Esophagus muscularis mucosa (tissue), 4 donors: ENCODE measurements at places on chromosomes 12 and 14. TPM values are rescaled to one million over a fixed set of nuclear protein-coding genes. Genes with fewer than 3 reads are reported as not detected.

Gene ALG10
- 3.8 TPM for total RNA-seq

Gene LTB4R2
- total RNA-seq: 2.5 TPM

Gene EEF1AKMT3
- 13.2 TPM for total RNA-seq

Gene POTEM
- not detected for total RNA-seq

Gene YARS2
- total RNA-seq: 14.6 TPM

Gene LTB4R
- total RNA-seq: 3.0 TPM

Gene SLC16A7
- 25.7 TPM for total RNA-seq

Gene SERPINA9
- not detected for total RNA-seq

Gene FAM181A
- not detected for total RNA-seq

Gene CCDC60
- total RNA-seq: not detected

GRCh38 chr14:104547310-104547997 is 32.1 kb upstream of the C14orf180 start:
- H3K4me1 ChIP-seq: peaks cover 7% of the 10 kb centered on the region
- H3K27me3 ChIP-seq: no peaks in the 10 kb centered on the region
- no peaks in the 10 kb centered on the region for H3K36me3 ChIP-seq
- no peak overlapping the region for H3K4me3 ChIP-seq
- no peak overlapping the region for H3K27ac ChIP-seq

DNA sequence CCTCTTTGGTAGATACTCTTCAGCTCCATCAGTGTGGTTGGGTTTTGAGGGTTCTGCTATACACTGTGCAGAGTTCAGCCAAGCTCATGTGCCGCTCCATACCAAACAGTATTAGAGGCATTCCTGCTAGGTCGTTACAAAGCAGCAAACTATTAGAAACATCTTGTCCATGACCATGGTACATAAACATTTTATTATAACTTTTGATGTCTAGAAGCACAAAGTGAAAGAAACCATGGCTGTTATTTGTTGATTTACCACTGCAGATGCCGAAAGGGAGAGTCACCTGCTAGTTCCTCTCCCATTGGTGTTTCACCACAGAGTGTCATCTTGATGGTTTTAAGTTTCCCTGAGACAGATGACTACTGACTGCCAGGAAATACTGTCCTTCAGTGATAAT is 242.0 kb downstream of the ADAMTS20 start:
- DNase-seq: no peak
- no peak overlapping the region for H3K4me3 ChIP-seq
- no peaks in the 10 kb centered on the region for H3K27me3 ChIP-seq
- H3K36me3 ChIP-seq: no peaks in the 10 kb centered on the region

GRCh38 chr12:25264862-25265261 is 14.1 kb upstream of the KRAS start:
- DNase-seq: no peak
- no peak overlapping the region for H3K4me3 ChIP-seq
- no peaks in the 10 kb centered on the region for H3K27me3 ChIP-seq
- H3K27ac ChIP-seq: no peak overlapping the region
- H3K36me3 ChIP-seq: no peaks in the 10 kb centered on the region

DNA sequence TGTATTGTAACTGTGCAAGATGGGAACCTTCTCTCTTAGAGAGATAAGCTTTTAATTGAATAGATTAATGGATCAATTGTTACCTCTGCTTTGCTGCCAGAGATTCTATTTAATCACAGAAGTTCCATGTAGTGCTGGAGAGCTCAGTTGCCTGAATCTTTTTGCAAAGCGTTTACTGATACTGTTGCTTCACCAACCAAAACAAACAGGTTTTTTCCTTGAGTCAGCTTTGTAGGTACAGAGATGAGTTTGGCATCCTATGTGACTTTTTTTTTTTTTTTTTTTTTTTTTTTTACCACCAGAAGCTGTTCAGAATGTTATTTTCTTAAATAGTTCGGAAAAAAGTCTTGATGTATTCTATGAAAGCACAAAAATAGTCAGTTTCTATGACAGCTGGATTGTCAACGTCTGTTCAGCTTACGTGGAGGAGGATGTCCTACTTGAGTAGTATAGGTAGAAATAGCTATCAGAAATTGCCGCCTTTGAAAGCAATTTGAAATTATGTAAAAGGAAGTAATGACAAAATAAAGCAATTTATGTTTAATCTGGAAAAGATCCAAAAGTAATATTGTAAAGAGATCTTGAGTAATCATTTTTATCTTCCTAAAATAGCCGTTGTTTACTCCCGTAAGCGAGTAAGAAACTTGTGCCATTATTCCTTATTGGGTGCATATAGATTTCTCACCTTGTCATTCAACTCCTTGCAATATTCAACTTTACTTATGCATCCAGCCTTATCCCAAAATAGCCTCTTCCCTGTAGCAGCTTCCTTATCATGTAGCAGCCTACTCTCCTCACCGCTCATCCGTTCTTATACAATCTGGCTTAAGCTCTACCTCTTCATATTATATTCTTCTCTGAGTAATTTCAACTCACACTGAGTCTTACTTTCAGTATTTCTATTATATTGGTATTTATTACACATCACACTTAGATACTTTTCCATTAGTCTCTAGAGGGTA is 5.2 kb downstream of the LRRK2 start:
- peaks cover 38% of the 10 kb centered on the region for H3K4me1 ChIP-seq
- H3K27ac ChIP-seq: no peak overlapping the region
- H3K4me3 ChIP-seq: no peak overlapping the region
- no peaks in the 10 kb centered on the region for H3K27me3 ChIP-seq
- DNase-seq: no peak
- H3K36me3 ChIP-seq: no peaks in the 10 kb centered on the region

GRCh38 chr12:67509666-67510386 is 138.7 kb upstream of the DYRK2 start:
- no peaks in the 10 kb centered on the region for H3K27me3 ChIP-seq
- no peak overlapping the region for H3K4me3 ChIP-seq
- no peak for DNase-seq
- H3K4me1 ChIP-seq: no peaks in the 10 kb centered on the region

DNA sequence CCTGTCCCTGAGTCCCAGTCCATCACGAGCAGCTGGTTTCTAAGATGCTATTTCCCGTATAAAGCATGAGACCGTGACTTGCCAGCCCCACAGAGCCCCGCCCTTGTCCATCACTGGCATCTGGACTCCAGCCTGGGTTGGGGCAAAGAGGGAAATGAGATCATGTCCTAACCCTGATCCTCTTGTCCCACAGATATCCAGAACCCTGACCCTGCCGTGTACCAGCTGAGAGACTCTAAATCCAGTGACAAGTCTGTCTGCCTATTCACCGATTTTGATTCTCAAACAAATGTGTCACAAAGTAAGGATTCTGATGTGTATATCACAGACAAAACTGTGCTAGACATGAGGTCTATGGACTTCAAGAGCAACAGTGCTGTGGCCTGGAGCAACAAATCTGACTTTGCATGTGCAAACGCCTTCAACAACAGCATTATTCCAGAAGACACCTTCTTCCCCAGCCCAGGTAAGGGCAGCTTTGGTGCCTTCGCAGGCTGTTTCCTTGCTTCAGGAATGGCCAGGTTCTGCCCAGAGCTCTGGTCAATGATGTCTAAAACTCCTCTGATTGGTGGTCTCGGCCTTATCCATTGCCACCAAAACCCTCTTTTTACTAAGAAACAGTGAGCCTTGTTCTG is 41.6 kb downstream of the DAD1 start:
- H3K27me3 ChIP-seq: no peaks in the 10 kb centered on the region
- no peak overlapping the region for H3K27ac ChIP-seq
- no peaks in the 10 kb centered on the region for H3K36me3 ChIP-seq
- no peak for DNase-seq

DNA sequence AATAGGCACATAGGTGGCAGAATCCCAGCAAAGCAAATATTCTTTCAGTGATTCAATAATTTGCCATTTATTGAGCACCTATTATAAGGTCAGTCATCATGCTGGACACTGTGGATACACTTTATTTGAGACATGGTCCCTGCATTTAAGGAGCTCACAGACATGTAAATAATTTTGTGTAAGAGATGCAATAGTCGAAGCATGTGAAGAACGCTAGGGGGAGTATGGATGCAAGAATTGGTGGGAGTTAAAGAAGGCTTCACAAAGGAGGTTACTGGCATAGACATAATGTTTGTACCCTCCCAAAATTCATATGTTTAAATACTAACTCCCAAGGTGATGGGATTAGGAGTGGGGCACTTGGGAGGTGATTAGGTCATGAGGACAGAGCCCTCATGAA is 260.6 kb upstream of the GARIN6 start:
- H3K27ac ChIP-seq: no peak overlapping the region
- no peaks in the 10 kb centered on the region for H3K27me3 ChIP-seq
- H3K4me1 ChIP-seq: no peaks in the 10 kb centered on the region
